Activated CD4-positive, alpha-beta T cell treated with anti-CD3 and anti-CD28 coated beads, Interleukin-2, amount 10 ng/mL, durations not matched to agents 7 days and 5 days (primary cell): ENCODE measurements at places on chromosomes 5 and 9. TPM values are rescaled to one million over a fixed set of nuclear protein-coding genes. Genes with fewer than 3 reads are reported as not detected.
A peak's percentile ranks its signal among the peaks of the same experiment; 100 is the strongest.

GRCh38 chr5:76532973-76533372, 90.2 kb downstream of the F2RL2 start:
- H3K27me3 ChIP-seq: no peaks in the 10 kb centered on the region
- DNase-seq: no peak
- no peak overlapping the region for H3K27ac ChIP-seq
- H3K4me3 ChIP-seq: no peak overlapping the region
- H3K4me1 ChIP-seq: peaks cover 42% of the 10 kb centered on the region
- peaks cover 31% of the 10 kb centered on the region for H3K36me3 ChIP-seq

DNA sequence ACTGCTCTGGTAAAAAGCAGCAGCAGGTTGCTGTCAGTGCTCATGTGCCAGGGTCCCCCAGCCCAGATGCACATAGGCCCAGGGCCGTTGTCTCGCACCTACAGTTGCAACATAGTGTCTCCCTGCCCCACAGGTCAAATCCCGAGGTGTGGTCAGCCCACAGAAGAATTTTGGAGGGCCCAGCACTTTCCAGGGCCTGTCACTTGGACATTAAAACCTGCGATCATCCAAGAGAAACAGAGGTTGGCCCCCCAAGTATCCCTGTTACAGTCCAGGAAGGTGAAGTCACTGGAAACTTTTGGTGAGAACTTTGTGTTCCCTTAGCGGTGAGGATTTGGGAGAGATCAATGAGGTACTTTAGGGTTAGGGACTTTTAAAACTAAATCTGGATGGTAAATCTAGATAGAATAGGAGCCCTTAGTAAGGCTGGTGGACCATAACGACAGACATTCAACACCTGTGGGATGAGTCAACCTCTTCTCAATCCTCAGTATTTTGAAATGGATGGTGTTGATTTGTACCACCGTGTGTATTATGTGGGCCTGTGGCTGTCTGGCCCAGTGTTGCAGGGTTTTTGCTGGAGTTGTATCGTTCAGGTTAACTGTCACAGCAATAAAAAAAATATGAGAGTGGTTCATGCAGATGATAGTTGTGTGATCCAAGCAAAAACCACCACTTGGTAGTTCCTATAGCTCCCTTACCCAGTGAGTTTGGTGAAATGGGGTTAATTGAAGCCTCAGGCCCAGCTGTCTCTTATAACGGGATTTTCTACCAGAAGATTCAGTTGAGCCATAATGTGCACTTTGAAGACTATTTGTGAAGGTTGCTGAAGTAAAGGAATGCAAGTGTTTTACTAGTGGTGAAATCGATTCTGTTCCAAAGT, 19.2 kb downstream of the OR2S2 start:
- peaks cover 6% of the 10 kb centered on the region for H3K36me3 ChIP-seq
- no peak overlapping the region for H3K27ac ChIP-seq
- DNase-seq: no peak
- H3K27me3 ChIP-seq: no peaks in the 10 kb centered on the region

- H3K4me1 ChIP-seq: peaks cover 41% of the 10 kb centered on the region
- H3K36me3 ChIP-seq: peaks cover 57% of the 10 kb centered on the region
- no peak overlapping the region for H3K27ac ChIP-seq
- DNase-seq: no peak
- no peaks in the 10 kb centered on the region for H3K27me3 ChIP-seq
Measured at GRCh38 chr9:110141227-110141793, 66.6 kb downstream of the C9orf152 start.

GRCh38 chr5:166251786-166252185, 2039.7 kb upstream of the WWC1 start:
- DNase-seq: no peak
- H3K36me3 ChIP-seq: no peaks in the 10 kb centered on the region
- no peaks in the 10 kb centered on the region for H3K4me1 ChIP-seq
- no peak overlapping the region for H3K27ac ChIP-seq
- no peaks in the 10 kb centered on the region for H3K27me3 ChIP-seq

DNA sequence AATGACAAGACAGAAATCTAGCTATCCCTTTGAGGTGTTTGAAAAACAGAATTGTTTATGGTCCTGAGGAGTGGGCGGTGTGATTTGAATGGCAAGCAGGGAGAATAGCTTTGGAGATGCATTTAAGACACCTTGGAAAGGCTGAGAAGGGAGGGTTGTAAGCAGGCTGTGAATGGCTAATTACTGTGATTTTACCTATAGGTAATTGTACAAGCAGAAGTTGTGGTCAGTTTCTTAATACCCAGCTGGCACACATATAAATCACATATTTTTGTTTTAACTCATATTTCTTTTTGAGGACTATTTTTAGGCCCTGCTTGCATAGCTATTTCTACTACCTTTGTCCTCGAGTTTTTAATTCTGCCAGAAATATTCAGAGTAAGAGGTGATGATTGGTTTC, 248.6 kb downstream of the KDM4C start:
- no peak overlapping the region for H3K4me3 ChIP-seq
- no peak for DNase-seq
- H3K36me3 ChIP-seq: peaks cover 57% of the 10 kb centered on the region
- H3K4me1 ChIP-seq: peaks cover 5% of the 10 kb centered on the region

GRCh38 chr5:176550275-176550831, 1.2 kb downstream of the CDHR2 start:
- H3K4me3 ChIP-seq: no peak overlapping the region
- DNase-seq: no peak
- H3K4me1 ChIP-seq: peaks cover 36% of the 10 kb centered on the region

DNA sequence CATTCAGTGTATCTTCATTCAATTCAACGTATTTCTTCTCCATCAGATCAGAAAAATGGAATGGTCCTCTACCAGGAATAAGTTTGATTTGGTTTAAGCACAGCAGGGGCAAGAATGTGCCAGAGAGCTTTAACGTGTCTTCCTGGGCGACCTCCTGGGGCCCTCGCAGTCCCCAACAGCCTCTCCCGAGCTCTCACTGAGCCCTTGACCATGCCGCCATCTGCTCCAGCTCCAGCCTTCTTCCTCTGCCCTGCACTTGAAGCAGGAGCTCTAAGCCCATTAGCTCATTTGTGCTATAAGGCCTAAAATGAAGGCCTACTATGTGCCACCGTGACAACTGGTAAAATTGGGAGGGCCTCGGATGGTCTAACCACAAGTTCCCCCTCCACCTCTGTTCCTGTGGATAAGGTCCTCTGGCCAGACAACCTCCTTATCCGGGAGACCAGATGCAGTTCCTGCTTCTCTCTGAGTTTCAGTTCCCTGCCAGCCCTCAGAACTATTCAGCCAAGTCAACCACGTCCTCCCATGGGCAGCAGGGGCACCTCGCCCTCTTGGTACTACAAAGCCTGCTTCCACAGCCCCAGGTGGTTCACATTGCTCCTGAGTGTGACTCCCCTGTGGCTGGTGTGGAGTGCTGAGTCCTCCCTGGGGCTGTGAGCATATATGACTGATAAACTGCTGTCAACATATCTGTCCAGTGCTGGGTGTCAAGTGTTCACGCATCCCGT, 35.8 kb downstream of the C5orf15 start:
- H3K36me3 ChIP-seq: no peaks in the 10 kb centered on the region
- peaks cover 21% of the 10 kb centered on the region for H3K4me1 ChIP-seq
- no peak for DNase-seq

GRCh38 chr5:100890461-100891008, 12.5 kb downstream of the ST8SIA4 start:
- peak overlapping the region; percentile 90 for H3K27ac ChIP-seq
- peak overlapping the region; percentile 76 for H3K4me3 ChIP-seq
- DNase-seq: no peak
- peaks cover 51% of the 10 kb centered on the region for H3K36me3 ChIP-seq

Gene CYSRT1
- total RNA-seq: 0.35 TPM

Gene PCDHGA4
- not detected for total RNA-seq

Gene PCDHGA11
- total RNA-seq: not detected
